ENCODE measurements at places on chromosomes 1 and 21. TPM values are rescaled to one million over a fixed set of nuclear protein-coding genes. Genes with fewer than 3 reads are reported as not detected.
A peak's percentile ranks its signal among the peaks of the same experiment; 100 is the strongest.

The GNG5 gene
- total RNA-seq, result 83.4 TPM

The FMO1 gene
- total RNA-seq, result not detected

The TMPRSS15 gene
- total RNA-seq, result not detected

DNA sequence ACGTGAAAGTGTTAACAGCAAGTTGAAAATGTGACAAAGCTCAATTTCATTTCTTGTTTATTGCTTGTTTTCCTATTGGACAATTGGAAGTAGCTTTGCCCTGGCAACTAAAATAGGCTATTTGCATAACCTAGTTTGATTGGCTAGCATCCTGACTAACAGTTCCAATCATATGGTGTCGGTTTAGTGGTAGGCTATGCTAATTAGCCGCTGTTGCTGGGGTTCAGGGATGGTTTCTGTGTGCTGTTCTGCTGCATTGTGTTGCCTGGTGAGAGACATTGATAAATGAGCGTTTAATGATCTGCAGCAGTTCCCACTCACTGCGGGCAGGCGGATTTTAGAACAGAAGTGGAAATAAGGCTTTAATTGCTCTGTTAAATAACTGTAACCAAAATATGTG lies 68.5 kb downstream of the DYRK1A start:
- peak; percentile 94 for ATAC-seq
- no peak overlapping the region for H3K4me3 ChIP-seq
- no peaks in the 10 kb centered on the region for H3K27me3 ChIP-seq
- H3K4me1 ChIP-seq, result peaks cover 43% of the 10 kb centered on the region
- no peak overlapping the region for H3K27ac ChIP-seq
- H3K36me3 ChIP-seq, result peaks cover 28% of the 10 kb centered on the region

GRCh38 chr1:29011775-29012174 lies 97.4 kb downstream of the EPB41 start:
- ATAC-seq, result no peak
- peaks cover 53% of the 10 kb centered on the region for H3K36me3 ChIP-seq
- peak overlapping the region; percentile 55 for H3K27ac ChIP-seq
- H3K4me3 ChIP-seq, result no peak overlapping the region
- no peaks in the 10 kb centered on the region for H3K4me1 ChIP-seq
- H3K27me3 ChIP-seq, result no peaks in the 10 kb centered on the region

GRCh38 chr1:52111492-52111891 lies 30.4 kb upstream of the ZFYVE9 start:
- H3K27me3 ChIP-seq, result no peaks in the 10 kb centered on the region
- H3K4me1 ChIP-seq, result no peaks in the 10 kb centered on the region
- H3K36me3 ChIP-seq, result no peaks in the 10 kb centered on the region
- ATAC-seq, result no peak

DNA sequence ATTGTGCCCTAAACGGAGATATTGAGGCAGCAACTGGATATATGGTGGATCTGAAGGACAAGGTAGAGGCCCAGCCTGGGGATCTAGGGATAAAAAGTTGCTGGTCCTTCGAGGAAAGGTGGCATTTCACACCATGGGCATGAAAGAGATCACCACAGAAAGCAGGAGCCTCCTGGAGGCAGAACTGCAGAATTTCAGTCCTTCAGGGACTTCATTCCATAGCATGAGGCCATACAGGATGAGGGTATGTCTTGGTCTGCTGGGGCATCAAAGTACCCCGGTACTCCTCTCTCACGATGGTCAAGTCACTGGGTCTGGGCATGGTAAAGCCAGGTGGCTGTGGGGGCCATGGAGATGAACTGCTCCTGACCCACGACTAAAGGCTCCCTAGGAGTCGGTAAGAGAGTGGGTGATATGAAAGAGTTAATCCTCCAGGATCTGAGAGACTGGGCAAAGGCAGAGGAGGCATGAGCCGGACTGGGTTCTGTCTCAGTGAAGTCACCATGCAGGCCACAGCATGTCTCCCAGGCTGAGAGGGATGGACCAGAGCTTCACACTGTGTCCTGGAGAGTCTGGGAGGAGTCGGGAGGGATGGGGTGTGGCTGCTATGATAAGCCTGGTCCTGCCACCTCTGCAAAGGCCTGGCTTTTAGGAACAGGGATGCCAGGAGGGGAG lies 5.8 kb upstream of the SPRR5 start:
- no peak overlapping the region for H3K27ac ChIP-seq
- no peaks in the 10 kb centered on the region for H3K36me3 ChIP-seq
- ATAC-seq, result no peak
- no peak overlapping the region for H3K4me3 ChIP-seq
- peaks cover 14% of the 10 kb centered on the region for H3K27me3 ChIP-seq

- ATAC-seq, result no peak
- peaks cover 3% of the 10 kb centered on the region for H3K27me3 ChIP-seq
- no peaks in the 10 kb centered on the region for H3K4me1 ChIP-seq
- H3K4me3 ChIP-seq, result no peak overlapping the region
- H3K36me3 ChIP-seq, result no peaks in the 10 kb centered on the region
Measured at GRCh38 chr1:58324558-58324957, 222.0 kb downstream of the OMA1 start.

Measured in activated T-helper 17 cell treated with anti-CD3 and anti-CD28 coated beads, Interleukin-2, amount 50 U/mL, for 72 hours (primary cell).